Right cardiac atrium (tissue), 5 donors: ENCODE measurements at places on chromosomes 3 and 15. TPM values are rescaled to one million over a fixed set of nuclear protein-coding genes. Genes with fewer than 3 reads are reported as not detected.

- DNase-seq = no peak
Observed at GRCh38 chr3:127066635-127067034, 83.7 kb downstream of the PLXNA1 start.

GRCh38 chr3:147906285-147906684 is 497.1 kb downstream of the ZIC1 start:
- no peak for DNase-seq

GRCh38 chr3:50146316-50146901 is 8.7 kb upstream of the SEMA3F start:
- DNase-seq = no peak

DNA sequence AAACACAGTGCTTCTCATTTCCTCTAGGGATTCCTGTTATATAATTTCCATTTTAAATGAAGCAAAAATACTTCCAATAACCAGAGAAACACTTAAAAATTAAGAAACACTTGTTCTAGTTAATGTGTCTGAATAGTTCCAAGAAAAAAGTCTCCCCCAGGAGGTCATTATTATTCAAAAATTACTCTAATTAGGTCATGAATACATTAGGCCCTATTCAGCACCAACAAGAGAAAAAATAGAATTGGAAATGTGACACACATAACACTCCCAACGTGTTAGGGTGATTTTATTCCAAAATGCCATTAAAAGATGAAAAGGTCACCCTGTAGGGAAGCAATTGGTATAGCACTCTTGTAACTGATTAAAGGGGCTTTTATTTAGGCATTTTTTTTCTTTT is 382.1 kb downstream of the TUSC7 start:
- DNase-seq = no peak

Gene SLC28A1
- 0.32 TPM for polyA plus RNA-seq
